ENCODE measurements at places on chromosomes 5 and 9.

GRCh38 chr5:139369181-139369580 lies 13.9 kb downstream of the SLC23A1 start:
- no peak for DNase-seq

- DNase-seq, result peak; percentile 81
Observed at GRCh38 chr5:101904736-101905135, 391.3 kb downstream of the SLCO4C1 start.

- no peak for DNase-seq
Observed at GRCh38 chr5:113054899-113055298, 78.3 kb downstream of the DCP2 start.

DNA sequence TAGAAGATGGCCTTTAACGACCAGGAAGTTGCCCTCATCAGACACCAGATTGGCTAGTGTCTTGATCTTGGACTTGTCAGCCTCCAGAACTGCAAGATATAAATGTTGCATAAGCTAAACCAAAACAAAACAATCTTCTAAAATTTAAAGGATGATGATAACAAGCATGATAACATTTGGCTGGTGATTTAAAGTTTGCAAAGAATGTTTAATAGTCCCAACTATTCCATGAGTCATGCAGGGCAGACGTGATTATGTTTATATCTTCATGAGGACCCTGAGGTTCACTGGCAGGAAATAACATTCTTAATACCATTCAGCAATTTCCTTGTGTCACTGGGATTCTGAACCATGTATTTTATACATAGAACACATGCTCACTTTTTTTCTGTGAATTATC lies 319.8 kb downstream of the HCN1 start:
- no peak for DNase-seq

DNA sequence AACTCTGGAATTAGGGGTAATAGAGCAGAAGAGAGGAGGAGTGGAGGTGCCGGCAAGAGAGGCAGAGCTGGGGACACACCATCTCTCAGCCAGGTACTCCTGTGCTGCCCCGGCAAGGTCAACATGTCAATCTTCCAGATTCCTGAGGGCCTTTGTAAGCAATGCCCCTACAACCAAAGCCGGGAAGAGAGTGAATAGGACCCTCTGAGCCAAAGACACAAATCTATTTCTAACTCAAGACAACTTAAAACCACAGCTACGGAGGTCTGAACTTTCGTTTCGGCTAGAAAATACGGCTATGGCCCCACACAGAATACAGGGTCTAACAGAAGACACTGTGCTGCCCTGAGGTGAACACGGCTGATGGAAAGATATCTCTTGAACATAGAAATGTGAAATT lies 66.6 kb downstream of the SERINC5 start:
- no peak for DNase-seq

DNA sequence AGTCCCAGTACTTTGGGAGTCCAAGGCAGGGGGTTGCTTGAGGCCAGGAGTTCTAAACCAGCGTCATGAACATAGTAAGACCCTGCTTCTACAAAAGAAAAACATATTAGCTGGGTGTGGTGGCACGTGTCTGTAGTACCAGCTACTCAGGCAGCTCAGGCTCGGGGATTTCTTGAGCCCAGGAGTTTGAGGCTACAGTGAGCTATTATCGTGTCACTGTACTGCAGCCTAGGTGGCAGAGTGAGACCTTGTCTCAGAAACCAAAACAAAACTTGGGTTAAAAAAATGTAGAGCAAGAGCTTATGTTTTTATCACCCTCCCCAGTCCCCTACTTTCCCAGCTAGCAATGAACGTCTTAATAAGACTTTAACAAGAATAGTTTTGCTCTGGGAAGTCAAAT lies 46.7 kb downstream of the UHRF2 start:
- DNase-seq, result no peak

- DNase-seq, result no peak
Observed at GRCh38 chr5:113060408-113061025, 83.9 kb downstream of the DCP2 start.

DNA sequence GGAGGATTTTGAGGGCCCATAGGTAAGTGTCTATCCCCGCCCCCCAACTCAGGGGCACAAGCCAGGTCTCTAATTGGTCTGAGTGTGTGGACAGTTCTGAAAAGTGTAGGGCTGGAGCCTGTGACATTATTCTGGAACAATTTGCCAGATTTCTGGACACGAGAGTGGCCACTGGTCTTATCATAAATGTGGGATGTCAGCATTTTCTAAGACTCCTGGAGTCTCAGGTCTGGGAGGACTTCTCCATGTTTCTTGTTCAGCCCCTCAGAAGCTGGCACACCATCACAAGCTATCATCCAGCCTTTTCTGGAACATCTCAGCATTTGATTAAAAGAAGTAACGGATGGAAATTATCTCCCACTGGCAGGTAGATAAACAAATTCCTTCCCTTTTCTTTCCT lies 141.4 kb downstream of the SEC61B start:
- no peak for DNase-seq

GRCh38 chr9:87681271-87682061 lies 44.5 kb upstream of the CTSL start:
- DNase-seq, result no peak

DNA sequence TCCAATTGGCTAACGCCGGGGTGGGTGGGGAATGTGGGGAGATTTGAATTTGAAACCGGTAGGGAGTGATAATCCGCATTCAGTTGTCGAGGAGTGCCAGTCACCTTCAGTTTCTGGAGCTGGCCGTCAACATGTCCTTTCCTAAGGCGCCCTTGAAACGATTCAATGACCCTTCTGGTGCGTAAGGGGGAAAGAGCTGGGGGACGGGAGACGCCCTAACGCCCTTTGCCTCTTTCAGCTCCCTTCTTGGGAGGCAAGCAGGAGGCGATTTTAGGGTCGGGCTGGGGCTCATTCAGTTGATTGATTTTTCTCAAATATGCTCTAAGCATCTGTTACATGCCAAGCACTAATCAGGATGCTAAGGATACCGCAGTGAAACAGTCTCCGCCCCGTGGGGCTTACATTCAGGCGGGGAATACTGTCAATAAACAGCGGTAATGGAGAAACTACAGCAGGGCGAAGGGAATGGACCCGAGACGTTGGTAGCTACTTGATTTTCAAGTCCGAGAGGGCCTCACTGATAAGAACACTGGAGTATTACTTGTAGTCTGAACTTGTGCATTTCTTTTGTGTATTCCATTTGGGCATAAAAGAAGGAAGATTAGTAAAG lies at the start of gene HMMR:
Gene HMMR (plus strand): TSS at position 71 of the 610 bp plus-strand sequence. CDS start 61 bp downstream, at position 132.
- DNase-seq, result peak; percentile 53

GRCh38 chr5:114265432-114266060 lies 96.3 kb upstream of the KCNN2 start:
- no peak for DNase-seq

DNA sequence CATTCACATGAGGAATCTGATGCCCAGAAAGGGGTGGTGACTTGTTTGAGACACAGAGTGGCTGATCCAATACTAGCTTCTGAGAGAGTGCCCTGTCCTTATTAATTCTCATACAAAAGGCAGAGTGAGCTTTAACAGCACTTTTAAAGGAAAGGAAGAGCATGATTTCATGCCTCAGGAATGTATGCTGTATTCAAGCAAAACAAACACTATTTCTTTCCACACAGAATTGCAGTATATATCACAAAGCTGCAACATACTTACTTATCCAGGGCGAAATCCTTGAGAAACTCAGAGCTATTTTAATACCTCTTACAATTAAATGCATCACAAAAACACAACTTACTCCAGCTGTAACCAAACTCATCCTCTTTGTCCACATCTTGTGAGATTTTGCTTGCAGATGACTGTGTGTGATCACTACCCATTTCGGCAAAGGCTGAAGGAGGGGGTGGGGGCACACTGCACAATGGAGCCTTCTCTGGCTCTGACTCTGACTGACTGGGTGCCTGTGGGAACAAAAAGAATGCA lies 139.8 kb downstream of the MPDZ start:
- peak; percentile 93 for DNase-seq

- DNase-seq, result peak; percentile 74
Observed at GRCh38 chr5:149549461-149550267, 1.6 kb downstream of the CSNK1A1 start.

DNA sequence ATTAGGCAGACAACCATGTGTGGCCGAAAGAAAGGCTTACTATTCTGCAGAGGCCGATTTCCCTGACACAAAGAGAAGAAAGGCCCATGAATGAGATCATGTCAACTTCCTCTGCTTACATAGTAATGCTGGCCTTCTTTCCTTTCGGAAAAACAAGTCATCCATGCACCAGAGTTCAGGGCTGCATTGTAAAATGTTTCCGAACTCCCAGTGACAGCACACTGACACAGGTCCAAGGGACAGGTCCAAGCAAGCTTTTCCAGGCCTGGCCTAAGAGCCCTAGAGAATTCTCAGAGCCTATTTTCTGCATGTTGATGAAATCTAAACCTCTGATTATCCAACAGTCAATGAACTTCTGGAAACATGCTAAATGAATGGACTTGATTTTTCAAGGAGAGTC lies 140.9 kb downstream of the ZNF608 start:
- peak; percentile 52 for DNase-seq

- DNase-seq, result no peak
Observed at GRCh38 chr5:66425842-66426241, 170.4 kb upstream of the MAST4 start.

- no peak for DNase-seq
Observed at GRCh38 chr9:98789483-98790133, 6.7 kb downstream of the ANKS6 start.

DNA sequence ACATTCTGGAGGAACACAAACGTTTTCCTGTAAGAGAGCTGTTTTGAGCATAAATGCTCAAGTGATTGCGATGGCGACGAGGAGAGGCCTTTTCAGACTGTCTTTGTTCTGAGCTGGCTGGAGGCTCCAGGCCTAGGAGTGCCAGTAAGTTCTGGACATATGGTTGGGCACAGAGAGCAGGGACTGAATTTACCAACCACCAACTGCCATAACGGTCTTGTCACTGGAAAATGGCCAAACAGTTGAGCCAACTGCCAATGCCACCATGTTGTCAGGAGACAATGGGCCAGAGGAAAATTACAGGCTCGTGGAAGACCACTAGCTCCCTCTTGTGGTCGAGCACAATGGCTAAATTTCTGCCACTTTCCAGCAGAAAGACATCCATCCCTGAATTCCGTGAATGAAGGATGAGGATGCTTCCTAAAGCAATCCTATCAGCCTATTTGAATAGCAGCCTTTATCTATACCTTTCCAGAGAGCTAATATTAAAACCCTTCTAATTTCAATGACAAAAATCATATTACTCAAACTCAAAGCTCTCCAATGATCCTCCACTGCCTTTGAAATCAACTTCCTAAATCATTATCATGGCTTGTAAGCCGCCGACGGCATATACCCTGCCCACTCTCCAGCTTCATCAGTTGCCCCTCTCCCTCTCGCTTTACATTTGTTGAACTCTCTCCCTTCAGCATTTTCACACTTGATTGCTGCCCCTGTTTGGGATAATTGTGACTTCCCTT lies 66.9 kb upstream of the GLIS3 start:
- DNase-seq, result peak; percentile 81
